ENCODE measurements at places on chromosomes 5 and 9.

- DNase-seq = no peak
These were observed 258.7 kb upstream of the CLINT1 start for GRCh38 chr5:158117467-158118160.

GRCh38 chr9:129569502-129570449, 51.1 kb downstream of the C9orf50 start:
- DNase-seq = peak; percentile 64

DNA sequence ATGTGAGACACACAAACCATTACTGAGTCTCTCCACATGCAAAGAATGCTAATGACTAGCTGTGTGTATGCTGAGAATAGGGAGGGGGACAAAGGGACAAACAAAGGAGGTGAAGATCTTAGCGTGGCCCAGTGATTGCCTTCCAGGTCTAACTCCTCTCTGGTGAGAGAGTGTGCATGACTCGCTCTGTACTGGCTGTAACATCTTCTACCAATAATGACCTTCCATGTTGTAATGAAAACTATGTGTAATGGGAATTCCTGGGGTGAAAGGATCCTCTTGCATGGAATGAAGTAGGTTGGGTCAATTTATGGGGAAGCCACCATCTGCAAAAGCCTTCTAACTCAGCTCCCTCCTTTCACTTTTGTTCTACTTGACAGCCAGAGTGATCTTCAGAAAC, 24.4 kb upstream of the GPR151 start:
- DNase-seq = no peak

GRCh38 chr9:110571801-110572483, 7.6 kb downstream of the SVEP1 start:
- no peak for DNase-seq

DNA sequence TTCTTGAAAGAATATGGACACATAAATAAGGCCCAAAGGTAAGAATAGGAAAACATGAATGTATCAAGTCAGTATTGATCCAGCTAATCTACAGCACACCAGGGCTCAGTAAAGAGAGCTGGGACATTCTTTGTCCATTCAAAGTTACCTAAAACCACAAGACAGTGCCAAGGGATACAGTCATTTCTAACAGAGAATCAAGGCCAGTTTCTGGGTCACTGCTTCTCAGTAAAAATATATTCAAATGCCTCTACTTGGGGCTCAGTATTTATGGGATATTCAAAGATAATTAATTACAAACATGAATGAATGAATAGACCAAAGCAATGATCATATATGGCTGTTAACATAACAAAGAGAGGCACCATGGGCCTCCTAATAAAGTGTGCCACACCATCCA, 34.9 kb downstream of the MTMR12 start:
- DNase-seq = no peak

GRCh38 chr5:56185768-56186311, 47.3 kb downstream of the ANKRD55 start:
- no peak for DNase-seq

GRCh38 chr5:65766781-65767180, 44.8 kb downstream of the NLN start:
- no peak for DNase-seq

GRCh38 chr5:82777106-82777505, 300.1 kb downstream of the TMEM167A start:
- no peak for DNase-seq

DNA sequence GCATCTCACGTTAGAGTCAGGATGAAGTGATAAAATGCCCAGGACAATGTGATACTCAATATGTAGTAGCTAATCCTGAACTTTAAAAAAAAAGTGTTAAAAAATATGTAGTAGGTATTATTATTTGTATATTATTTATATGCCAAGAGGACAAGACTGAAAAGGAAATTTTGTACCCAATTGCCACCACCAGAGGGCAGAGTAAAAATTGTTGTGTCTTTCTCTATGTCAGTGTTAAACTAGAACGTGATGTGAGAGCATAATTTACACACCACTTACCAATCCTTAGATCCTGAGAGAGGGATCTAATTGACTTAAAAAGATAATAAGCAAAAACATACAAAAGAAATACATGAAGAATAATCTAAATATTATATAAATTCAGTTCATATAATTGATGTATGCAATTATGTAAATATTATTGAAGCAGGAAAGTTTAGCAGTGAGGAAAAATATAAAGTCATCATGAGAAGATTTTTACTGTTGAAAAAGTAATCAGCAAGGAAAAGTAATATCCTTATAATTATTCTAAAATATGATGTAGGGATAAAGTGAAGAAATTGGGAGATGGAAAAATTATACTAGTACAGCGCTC, 288.9 kb downstream of the RAB3C start:
- peak; percentile 16 for DNase-seq

GRCh38 chr5:160787240-160787639, 64.8 kb downstream of the ATP10B start:
- peak; percentile 61 for DNase-seq

DNA sequence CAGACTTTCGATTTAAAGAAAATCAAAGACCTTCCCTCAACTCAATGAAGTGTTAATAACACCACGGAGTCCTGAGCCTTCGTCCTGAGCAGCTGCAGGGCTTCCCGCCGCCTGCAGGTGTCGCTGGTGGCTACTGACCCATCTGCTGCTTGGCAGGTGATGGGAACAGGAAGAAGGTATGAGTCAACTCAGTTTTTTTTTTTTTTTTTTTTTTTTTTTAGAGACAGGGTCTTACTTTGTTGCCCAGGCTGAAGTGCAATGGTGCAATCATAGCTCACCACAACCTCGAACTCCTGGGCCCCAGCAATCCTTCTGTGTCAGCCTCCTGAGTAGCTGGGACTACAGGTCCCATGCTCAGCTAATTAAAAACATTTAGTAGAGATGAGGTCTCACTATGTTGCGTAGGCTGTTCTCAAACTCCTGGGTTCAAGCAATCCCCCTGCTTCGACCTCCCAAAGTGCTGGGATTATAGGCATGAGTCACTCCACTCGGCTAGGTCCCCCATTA, 185.7 kb upstream of the IL12B start:
- DNase-seq = peak; percentile 56

GRCh38 chr5:128498844-128499455, 39.1 kb downstream of the FBN2 start:
- DNase-seq = no peak

DNA sequence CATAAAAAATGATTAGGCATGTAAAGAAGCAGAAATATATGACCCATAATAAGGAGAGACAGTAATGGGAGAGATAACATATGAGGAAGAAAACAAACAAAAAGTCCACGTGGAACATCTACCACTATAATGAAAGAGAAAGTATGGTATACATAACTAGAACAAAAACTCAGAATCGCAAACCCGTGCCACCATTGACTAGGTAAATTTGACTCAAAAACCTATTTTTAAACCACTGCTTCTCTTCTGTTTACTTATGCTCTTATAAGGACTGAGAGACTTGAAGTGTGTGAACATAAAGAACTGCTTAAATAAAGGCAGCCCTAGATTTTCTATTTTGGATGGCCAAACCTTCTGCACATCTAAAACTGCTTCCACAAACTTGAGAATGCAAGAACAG, 330.7 kb downstream of the CAAP1 start:
- no peak for DNase-seq
